ENCODE measurements at places on chromosomes 4 and X. TPM values are rescaled to one million over a fixed set of nuclear protein-coding genes. Genes with fewer than 3 reads are reported as not detected.

DNA sequence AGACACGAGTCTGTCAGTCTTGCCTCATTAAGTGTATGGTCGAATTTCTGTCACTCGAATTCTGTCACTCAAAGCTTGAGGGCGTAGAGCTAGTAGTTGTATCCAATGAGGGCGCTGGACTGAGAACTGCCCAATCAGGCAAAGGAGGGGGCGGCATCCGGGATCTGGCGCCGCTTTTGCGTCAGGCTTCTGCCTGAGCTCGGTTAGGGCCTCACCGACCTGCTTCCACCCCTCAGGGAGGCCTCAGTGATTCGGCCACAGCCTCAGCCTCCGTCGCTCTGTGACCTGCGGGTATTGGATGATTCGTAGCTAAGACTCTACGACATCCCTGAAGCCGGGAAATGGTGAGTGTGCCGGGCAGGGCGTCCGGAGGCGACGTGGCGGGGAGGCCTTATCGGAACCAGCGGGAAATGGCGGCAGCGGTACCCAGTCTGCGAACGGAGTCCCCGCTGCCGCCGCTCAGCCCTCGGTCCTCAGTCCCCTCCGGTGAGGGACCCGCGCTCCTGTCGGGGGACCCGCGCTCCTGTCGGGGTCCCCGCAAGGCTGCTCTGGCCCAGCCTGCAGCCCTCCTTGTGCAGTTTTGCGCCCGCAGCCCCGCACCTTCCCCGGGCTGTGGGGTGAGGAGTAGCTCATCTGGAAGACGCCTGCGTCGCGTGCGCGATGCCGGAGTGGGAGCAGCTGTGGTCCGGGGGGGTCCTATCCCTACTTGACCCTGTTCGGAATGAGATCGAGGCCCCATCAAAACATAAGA is 88.3 kb downstream of the ZNF718 start:
- DNase-seq = peak; percentile 27

GRCh38 chr4:182758273-182758672 is 158.9 kb downstream of the DCTD start:
- DNase-seq = no peak

The OPHN1 gene
- 1.4 TPM for total RNA-seq

The PLP1 gene
- not detected for total RNA-seq

GRCh38 chr4:153576443-153576774 is 107.7 kb upstream of the TLR2 start:
- DNase-seq = no peak

DNA sequence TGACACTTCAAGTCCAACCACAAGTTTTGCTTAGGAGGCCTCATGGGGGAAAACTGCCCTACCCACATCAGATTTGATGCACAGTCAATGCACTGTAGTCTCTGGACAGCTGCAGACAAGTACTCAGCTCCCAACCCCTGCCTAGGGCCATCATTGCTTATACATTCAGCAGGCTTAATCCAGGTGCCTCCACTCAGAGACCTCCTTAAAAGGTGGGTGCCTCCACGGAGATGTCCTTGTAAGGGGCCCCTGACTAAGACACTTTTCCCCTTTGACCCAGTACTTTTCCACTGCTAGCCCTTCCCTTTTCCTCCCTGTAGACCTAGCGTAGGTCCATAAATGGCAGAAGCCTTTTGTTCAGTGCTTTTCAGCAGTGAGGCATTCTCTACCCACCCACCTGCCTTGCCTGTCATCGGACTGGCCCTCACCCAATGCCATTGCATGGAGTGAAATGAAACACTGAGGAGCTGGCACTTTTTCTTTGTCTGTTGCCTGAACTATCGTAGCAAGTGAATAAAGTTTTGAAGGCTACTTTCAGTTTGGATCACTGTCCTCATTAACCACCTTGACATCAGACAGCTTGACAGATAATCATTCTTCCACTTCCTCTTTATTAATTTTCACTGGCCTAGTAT is 23.8 kb upstream of the PLK4 start:
- no peak for DNase-seq
